Stimulated activated CD8-positive, alpha-beta memory T cell treated with anti-CD3 and anti-CD28 coated beads, Interleukin-4, amount 100 ng/mL, for 1 hour (primary cell): ENCODE measurements at places on chromosomes 6 and 20.
A peak's percentile ranks its signal among the peaks of the same experiment; 100 is the strongest.

DNA sequence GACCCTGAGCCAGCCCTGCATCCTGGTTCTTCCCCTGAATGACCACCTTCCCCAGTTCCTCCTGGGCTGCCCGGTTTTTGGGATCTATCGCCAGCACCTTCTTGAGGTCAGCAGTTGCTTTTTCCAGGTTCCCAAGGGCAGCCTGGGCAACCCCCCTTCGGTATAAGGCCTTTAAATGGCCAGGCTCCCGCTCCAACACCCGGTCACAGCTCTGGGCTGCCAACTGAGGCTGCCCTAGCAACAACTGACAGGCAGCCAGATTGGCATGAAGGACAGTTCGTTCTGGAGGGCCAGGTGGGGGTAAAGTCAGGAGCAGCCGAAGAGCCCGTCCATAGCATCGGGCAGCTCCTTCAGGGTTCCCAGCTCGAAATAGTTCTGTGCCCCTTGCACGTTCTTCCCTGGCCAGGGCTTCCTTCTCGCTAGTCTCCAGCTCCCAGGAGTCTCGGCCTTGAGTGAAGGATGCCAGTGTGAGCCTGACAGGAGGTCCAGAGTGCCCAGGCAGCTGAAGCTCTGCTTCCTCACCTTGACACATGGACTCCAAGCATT is 778 bp upstream of the ATF6B start:
- no peak for DNase-seq

DNA sequence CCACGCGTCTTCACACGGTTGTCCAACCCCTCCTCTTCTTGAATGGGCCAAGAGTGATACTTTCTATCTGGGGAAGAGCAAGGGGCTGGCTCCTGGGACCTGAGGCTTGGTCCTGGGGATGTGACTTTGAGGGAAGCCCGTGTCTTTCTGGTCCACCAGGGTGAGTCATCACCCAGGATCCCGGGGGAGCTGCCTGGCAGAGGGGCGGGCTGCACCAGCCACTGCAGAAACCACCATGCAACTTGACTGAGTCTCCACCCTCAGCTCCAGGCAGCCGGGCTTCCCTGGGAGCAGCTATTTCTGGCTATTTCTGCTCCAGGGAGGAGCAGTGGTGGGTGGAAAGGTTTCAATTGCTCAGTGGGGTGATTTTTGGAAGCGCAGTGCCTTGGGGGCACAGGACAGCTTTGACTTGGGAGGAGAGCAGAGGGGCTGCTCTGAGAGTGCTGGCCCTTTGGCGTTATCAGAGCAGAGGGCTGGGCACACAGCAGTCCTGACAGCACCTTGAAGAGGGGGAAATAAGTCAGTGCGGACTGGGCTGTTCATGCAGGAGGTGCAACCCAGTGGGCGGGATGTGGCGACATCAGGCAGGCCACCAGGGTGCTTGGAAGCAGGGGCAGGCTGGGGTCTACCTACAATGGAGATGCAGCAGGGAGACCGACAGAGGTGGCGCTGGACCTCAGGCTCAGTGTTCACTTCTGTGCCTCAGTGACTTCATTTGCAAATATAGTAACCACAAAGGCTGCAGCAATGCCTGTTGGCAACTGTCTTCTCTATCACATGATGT is 45.1 kb upstream of the FAM83D start:
- no peak for DNase-seq

- DNase-seq, result no peak
Observed at GRCh38 chr6:65999288-65999791, 292.3 kb upstream of the EYS start.

DNA sequence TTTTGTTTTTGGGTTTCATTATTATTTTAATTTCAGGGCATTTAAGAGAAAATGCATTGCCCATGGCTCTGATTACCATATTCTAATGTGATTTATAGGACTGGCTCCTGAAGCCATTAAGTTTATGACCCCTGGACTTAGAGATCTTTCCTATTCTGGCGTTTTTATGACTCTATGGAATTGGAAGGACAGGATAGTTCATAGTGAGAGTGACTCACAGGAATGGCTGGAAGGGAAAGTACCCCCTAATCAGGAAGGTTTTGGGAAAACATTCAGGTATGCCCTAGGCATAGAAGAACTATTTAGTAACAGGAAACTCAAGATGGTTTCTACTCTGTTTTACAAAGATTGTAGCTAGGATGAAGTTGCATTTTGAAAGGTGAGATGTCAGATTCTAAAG is 108.6 kb upstream of the SLC2A12 start:
- no peak for DNase-seq

DNA sequence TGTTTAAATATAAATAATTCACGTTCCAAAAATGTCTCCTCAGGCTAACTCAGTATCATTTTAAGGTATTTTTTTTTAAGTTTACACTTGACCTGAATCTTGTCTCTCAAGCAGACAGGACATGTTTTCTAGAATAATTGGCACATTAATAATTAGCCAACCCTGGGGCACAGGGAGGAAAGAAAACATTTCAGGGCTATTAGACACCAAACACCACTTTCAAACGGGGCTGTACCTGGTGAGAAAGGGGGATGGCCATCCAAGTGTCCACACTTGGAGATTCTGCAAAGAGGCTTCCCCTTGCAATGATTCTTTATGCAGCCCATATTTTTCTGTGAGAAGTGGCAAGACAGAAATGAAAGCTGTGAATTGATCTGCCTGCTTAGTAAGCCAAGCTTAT is 560.8 kb downstream of the CD109 start:
- no peak for DNase-seq

- DNase-seq, result no peak
Observed at GRCh38 chr6:11621119-11621518, 83.6 kb downstream of the TMEM170B start.

- no peak for DNase-seq
Observed at GRCh38 chr6:134647861-134648260, 302.0 kb downstream of the ALDH8A1 start.

DNA sequence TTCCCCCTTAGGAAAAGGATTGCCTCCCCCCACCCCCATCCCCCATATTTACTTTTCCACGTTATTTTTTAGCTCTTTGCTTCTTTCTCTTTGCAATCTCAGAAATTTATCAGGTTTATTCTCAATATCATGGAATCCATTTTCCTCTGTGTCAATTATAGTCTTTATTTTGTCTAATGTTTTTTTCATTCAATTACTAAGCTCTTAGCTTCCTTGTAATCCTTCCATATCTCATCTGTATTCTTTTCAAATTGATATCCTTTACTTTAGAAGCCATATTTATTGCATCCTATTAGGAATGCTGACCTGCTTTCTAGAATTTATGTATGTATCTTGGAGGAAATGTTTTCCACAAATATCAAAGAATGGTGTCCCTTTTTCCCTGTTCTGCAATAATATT is 39.3 kb downstream of the TMC2 start:
- DNase-seq, result no peak

GRCh38 chr6:124494956-124495664 is 467.1 kb upstream of the RNF217 start:
- DNase-seq, result no peak

GRCh38 chr20:39943336-39943735 is 745.7 kb downstream of the MAFB start:
- DNase-seq, result no peak

GRCh38 chr6:41527721-41528408 is 18.3 kb upstream of the FOXP4 start:
- DNase-seq, result no peak

DNA sequence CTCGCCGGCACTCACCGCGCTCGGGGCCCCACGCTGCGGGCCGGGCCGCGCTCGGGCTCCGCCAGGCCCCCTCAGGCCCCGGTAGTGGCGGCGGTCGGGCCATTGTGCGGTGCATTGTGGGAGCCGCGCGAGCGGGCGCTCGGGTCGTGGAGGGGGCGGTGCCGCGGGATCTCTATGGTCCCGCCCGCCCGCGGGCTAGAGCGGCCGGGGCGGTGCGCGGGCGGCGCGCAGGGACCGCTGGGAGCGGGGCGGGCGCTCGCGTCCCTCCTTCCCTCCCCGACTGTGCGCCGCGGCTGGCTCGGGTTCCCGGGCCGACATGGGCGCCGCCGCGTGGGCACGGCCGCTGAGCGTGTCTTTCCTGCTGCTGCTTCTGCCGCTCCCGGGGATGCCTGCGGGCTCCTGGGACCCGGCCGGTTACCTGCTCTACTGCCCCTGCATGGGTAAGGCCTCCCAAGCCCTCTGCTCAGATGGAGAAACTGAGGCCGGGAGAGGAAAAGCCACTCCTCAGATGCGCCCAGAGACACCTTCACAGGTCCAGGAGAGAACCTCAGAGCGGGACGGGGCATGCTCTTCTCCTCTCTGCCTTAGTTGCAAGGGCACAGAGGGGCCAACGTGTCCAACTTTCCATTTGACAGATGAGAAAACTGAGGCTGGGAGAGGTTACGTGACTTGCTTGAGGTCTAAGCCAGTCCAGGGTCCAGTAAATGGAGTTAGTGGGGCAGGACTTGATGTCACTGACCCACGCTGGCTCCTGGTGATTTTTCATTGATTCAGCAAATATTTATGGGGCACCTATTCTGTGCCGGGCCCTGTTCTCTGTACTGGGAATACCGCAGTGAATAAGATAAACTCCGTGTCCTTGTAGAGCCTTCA is at the start of the genes PLAGL2 and POFUT1:
PLAGL2 (minus strand) TSS at position 118 of the 873 bp plus-strand sequence. CDS start 5,565 bp downstream, outside the sequence.
POFUT1 (plus strand) TSS at position 255 of the 873 bp plus-strand sequence; CDS start at position 317, 62 bp downstream.
- peak; percentile 73 for DNase-seq

GRCh38 chr6:157139054-157139708 is 184.1 kb downstream of the TMEM242 start:
- no peak for DNase-seq

DNA sequence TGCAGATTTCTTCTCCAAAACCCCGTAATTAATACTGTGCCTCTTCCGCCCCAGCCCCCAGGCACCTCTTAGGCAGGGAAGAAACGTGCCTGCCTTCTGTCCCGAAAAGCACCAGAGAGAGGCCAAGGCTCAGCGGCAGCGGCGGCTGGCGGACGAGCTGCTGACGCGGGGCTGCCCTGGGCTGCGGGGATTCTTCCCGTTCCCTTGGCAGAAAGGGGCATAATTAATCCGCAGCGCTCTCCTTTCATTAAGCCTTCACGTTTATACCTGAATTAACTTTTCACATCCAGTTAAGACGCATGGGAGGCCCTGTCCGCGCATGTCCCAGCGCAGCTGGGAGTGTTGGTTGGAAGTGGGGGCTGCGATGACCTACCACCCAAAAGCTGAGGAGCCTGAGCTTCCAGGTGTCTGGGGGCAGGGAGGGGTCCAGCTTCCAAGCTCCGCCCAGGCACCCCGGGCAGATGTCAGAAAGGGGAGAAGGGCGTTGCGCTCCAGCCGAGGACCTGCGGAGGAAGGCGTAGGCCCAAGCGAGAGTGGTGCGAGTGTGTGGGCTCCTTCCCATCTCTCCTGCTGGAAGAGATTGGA is 167.4 kb upstream of the LRFN2 start:
- DNase-seq, result no peak

DNA sequence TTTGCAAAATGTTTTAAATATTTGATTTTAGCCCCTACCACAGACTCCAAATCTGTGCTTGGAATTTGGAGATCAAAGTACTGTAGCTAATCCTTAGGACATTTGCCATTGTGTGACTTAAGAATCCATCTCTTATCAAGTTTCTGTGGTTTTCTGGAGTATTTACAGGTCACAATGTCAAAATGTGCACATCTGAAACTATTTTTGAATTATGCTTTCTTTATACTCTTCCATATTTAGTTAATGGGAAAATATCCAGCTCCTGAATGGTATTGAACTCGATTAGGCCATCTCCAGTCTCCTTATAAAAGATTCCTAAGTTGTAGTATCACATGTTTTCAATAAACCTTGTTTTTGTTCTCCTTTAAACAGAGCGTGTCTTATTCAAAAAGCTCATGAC is 162.5 kb downstream of the KHDC1L start:
- no peak for DNase-seq

- DNase-seq, result no peak
Observed at GRCh38 chr20:64023361-64024140, 12.4 kb upstream of the C20orf204 start.

DNA sequence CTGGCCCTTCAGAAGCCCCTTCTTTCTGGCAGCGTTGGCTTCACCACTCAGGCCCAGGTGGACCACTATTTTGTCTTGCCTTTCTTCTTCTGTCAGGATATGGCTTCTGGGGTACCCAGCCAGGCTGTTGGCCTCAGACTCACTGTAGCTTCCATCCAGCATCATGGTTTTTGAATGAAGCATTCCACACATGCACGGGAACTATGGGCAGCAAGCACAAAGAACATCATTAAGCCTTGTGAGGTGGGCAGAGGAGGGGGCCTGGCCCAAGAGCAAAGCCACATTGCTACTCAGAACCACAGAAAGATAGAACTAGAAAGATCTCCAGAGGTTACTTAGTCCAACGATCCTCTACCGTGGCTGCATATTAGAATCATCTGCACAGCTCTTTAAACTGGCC is 40.6 kb upstream of the GABRR1 start:
- no peak for DNase-seq

GRCh38 chr6:156423075-156423474 is 354.1 kb upstream of the ARID1B start:
- no peak for DNase-seq

DNA sequence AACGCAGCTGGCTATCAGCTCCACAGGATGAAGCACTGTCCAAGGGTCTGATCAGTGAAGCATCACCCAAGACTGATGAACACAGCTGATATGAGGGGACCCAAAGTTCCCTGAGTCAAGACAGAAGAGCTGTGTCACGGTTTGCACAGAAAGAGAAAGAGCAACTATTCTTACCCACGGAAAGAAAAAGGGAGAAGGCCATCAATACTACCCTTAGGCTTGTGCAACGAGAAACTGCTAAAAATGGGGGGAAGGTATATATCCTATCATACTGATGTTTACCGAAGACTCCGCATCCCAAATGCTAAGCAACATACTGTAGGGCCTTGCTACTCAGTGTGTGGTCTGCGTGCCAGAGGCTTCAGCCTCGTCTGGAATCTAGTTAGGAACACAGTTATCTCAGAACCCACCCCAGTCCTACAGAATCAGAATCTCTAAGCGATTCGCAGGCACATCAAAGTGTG is 665 bp downstream of the FASTKD5 start:
- no peak for DNase-seq
